ENCODE measurements at places on chromosomes 16 and 17.

GRCh38 chr16:49485663-49486062 lies 112.1 kb downstream of the C16orf78 start:
- no peak for DNase-seq

- DNase-seq, result no peak
These were observed 54.7 kb upstream of the FOXF1 start for GRCh38 chr16:86455640-86456039.

DNA sequence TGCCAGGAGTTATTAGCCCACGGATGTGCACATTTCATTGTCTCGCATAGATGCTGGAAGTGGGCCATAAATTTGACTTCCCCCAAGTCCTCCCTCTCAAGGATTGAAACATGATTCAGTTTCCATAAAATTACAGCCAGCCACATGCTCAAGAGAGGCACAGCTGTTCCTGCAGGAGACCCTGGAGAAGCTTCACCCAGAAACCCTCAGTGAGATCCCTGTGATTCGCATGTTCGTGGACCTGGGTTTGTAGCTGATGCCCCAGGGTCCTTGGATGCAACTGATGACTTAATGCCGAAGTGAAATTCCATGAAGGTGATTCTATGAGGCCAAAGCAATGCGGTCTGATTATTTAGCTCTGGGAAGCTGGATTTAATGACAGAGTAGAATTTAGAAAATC lies 24.7 kb upstream of the AQP8 start:
- DNase-seq, result no peak

- DNase-seq, result no peak
These were observed 1.1 kb upstream of the RASD1 start for GRCh38 chr17:17497065-17497844.

DNA sequence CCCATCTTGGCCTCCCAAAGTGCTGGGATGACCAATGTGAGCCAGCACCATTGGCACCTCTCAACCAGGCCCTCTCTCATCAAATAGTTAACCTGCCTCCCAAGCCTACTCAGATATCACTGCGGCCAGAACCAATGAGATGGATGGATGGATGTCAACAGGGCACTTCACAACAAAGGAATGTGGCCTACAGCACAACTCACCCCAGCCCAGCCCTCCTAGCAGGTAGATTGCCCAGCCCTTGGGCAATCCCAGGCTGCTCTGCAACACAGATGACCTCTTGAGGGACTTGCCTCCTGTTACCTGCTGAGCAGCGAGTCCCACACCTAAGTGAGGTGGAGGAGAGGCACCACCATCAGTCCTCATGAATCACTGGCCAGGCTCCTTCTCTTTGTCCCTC lies 22.6 kb upstream of the KIFC3 start:
- no peak for DNase-seq

DNA sequence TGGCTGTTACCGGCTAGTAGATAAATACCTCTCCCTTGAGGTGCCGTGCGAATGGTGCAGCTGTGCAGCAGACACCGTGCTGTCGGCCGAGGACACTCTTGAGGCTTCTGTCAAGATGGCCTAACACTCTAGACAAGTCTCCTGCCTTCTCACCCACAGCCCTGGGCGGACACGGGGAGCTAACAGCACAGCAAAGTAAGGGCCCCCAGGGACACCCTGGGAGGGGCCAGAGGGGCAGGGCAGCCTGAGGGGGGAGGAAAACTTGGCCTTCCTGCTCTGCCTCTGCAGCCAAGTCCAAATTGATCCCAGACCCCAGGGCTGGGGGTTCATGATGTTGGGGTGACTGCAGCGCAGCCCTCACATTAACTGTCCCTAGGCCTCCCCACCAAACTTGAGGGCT lies 210.2 kb downstream of the RPTOR start:
- no peak for DNase-seq
